ENCODE measurements at places on chromosomes 4 and X.

DNA sequence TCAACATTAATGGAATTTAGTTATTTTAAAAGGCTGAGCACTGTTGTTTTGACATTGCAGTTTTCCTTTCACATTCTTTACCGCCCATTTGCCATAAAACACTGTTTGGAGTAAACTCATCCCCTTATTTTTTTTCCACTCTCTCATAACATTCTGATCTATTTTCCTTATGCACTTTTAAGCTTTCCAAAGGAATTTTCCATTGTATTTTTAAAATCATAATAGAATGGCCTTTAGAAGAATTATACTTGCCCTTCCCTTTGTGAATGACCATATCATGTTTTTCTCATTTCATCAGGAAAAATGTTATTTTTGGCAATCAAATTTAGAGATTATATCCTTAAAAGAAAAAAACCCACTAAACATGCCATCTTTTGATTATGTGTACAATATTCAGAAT, 1074.2 kb downstream of the STIM2 start:
- DNase-seq = no peak

- DNase-seq = no peak
These were observed 176.5 kb upstream of the NRK start for GRCh38 chrX:105645667-105646357.

- DNase-seq = no peak
These were observed 185.3 kb downstream of the MID1IP1 start for GRCh38 chrX:38986586-38986985.

- DNase-seq = no peak
These were observed 250.0 kb downstream of the GPM6A start for GRCh38 chr4:175562111-175562510.

GRCh38 chr4:53633608-53634007, 42.3 kb upstream of the LNX1 start:
- DNase-seq = no peak

DNA sequence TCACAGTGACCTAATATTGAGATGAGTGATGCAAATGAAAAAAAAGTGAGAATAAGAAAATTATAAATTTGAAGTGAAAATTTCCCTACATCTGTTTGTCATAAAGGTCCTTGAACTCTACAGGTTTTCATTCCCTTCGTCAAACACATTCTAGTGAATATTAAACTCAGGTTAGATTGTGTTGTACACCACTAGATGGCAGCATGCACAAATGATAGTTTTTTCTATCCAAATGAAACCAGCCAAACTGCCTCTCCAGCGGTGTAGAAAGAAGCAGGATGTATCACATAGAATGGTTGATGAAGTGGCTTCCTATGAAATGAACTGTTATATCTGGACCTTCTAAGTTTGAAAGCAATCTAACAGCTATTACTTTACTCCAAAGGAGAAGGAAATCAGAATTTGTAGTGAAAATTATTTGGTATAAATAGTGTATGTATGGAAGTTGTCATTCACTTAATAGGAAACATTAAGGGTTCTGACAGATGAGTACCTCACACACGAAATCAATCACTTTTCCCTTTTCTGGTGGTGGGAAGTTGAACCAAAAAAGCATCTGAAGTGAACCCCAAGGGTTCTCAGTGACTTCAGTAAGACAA, 382.7 kb downstream of the UNC5C start:
- DNase-seq = peak; percentile 34

DNA sequence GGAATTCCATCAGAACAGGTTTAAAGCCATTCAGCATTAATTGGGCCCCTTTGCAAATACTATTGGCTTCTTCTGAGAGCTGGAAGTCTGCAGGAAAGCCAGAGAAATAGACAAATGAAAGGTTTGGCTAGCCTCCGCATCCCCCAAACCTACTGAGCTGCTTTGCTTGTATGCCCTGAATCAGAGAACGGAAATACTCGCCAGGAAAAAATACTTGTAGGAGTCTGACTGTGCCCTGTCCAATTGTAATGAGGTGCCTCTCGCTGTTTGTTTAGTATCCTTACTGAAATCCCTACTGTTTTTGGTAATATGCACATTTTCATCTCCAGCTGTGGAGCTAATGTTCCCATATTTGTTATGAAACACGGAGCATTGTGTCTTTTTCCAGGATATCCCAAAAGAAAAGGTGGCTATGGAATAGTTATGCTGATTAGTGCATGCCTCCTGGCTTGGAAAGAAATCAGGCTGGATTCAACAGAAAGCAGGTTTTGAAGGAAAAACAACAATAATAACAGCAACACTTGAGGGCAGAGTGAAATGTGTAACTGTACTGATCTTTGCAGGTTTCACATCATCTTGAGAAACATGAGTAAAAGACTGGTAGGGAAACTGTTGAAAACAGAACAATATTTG, 50.7 kb upstream of the NLGN4X start:
- no peak for DNase-seq

DNA sequence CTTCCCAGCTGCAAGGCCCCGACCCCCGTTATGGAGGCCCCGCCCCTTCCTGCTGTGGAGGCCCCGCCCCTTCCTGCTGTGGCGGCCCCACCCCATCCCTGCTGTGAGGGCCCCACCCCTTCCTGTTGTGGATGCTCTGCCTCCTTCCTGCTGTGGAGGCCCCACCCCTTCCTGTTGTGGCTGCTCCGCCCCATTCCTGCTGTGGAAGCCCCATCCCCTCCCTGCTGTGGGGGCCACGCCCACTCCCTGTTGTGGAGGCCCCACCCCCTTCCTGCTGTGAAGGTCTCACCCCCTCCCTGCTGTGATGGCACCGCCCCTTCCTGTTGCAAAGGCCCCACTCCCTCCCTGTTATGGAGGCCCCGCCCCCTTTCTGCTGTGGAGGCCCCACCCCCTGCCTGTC, 104.9 kb upstream of the PSAPL1 start:
- DNase-seq = no peak

DNA sequence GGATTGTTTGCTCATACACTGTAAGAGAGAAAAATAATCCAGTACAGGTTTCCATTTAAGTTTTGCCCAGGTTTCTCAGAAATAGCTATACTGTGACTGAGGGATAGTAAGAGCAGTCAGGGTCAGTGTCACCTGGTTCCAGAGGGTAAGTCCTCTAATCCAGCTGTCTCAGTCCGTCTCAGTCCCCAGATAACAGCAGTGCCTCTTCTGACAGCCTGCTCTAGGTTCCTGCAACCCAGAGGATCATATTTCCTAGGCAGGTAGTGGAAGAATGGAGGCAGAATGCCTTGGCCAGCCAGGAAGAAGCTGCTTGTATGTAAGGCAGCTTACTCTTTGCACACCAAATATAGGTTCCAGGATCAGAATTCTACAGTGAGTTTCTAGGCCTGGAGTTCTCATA, 22.6 kb upstream of the GNRHR start:
- DNase-seq = no peak
